ENCODE measurements at places on chromosomes 3 and 15.

- DNase-seq: no peak
These were observed 44.3 kb upstream of the GCNT3 start for GRCh38 chr15:59567324-59567723.

GRCh38 chr3:43035801-43036365 lies 56.8 kb downstream of the GASK1A start:
- DNase-seq: no peak

DNA sequence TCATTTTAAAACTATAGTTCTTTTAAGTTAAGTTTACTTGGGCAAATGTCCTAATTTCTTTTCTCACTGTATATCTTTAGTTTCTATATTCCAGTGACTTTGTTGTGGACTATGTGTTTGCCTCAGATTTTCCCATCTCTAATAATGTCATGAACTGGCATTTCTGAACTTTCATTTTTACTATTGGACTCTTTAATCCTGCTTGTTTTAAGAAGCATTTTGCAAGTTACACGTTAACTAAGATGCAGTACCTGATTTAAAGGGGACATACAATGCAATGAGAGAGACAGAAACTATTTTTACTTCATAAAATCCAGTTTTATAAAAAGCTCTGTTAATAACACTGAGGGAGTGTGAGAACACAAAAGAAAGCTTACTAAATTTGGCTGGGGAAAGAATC lies 58.6 kb upstream of the PHLDB2 start:
- DNase-seq: no peak

- DNase-seq: no peak
These were observed 85.3 kb upstream of the RNU6-1 start for GRCh38 chr15:67925182-67925581.

GRCh38 chr3:31422237-31422636 lies 110.5 kb upstream of the STT3B start:
- DNase-seq: no peak

DNA sequence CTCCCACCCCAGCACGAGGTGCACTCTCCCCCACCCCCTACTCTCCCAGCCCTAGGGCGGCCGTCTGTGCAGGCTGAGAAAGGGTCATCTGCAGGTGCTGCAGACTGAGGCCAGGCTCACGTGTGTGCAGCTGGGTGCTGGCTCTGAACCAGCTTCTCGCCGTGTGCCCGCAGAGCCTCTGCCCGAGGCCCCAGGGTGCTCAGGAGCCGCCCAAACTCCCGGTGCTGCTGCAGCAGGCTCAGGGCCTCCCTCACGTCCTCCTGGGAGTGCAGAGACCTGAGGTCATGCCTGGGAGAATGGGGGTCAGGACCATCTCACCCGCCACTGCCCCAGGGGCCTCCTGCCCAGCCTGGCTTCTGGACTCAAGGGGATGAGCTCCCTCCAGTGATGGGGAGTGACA lies 17.2 kb downstream of the SPTBN5 start:
- DNase-seq: no peak

- no peak for DNase-seq
These were observed 59.0 kb upstream of the NECTIN3 start for GRCh38 chr3:111012388-111013248.

- no peak for DNase-seq
These were observed 6.5 kb downstream of the MUC4 start for GRCh38 chr3:195805181-195805580.

DNA sequence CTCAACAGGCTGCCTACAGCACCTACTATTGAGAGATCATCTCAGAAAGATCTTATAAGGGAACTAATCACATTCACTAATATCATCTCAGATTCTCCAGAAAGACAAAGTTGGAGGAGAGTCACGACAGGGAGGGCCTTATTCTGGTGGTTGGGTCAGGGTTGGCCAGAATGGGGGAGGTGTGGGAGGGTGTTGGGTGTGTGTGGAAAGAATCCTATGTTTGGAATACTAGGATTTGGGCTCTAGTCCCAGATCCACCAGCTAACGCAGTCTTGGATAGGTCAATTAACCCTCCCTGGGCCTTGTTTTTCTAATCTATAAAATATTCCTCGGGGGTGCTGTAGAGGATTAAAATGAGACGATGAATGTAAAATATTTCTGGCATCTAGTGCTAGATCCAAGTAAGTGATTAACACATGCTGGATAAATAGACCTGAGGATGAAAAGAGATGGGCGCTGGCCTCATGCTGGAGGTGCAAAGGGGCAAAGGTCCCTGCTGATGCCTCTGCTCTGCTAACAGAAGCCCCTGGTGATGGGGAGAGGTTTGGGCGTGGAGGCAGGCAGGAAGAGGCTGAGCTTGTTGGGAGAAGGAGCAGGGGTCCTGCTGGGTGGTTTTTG lies 67.6 kb upstream of the ETV5 start:
- no peak for DNase-seq

DNA sequence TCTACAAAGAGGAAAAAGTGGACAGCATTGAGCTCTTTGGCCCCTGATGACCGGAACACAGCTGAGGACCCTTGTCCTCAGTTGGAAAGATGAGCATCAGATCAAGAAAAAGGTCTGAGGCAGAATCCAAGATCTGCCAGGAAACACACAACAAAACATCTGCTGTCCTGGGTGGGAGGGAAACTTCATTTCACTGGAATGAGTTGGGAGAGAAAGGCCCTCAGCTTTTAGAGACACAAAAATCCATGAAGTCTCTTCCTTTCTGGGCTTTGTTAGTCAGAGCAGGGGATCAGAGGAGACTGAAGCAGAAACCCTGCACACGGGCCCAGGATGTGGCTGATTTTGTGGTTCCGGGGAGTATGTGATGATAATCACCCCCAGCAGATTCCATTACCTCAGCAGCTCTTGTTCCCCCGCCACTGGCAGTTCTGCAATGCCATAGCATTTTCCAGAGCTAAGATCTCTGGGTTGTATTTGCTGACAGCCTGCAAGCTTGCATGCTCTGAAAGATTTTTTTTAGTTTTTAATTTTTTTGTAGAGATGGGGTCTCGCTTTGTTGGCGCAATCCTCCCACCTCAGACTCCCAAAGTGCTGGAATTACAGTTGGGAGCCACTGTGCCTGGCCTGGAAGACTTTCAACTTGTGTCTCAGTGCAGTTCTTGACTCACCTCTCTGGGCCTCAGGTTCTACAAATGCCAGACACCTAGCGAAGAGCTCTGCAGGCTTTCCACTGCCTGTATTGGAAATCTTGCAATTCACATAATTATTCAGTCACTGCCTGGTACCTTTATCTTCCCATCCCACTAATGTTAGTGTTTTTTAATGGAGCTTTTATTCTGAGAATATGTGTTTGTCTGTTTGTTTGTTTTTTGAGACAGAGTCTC lies 5.8 kb upstream of the TATDN2 start:
- peak; percentile 67 for DNase-seq

DNA sequence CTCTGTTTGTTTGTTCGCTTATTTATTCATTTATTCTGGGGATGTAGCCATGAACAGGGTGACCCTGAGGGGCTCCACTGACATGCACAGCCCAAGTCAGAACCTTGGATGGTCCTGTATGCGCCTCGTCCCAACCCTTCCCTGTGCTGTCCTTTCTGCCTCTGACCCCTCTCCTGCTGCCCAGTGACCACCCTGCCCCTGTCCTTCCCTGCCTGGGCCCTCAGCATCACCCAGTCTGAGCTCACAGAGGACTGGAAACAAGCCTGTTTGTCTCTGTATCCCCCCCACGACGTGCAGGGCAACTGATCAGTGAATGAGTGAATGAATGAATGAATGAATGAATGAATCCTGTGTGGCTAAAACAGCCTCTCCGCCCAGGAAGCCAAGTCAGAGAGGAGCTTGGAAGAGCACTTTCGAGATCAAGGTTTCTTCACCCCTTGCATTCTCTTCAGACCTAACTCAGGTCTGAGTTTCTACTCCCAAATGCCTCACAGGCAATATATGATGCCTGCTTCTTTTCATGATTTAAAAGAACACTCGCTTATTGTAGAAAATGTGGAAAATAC lies 157.7 kb downstream of the SMAD6 start:
- DNase-seq: no peak

- no peak for DNase-seq
These were observed 23.5 kb downstream of the MYO5A start for GRCh38 chr15:52505151-52505550.

GRCh38 chr3:138881233-138881632 lies 46.5 kb upstream of the PIK3CB start:
- DNase-seq: no peak

DNA sequence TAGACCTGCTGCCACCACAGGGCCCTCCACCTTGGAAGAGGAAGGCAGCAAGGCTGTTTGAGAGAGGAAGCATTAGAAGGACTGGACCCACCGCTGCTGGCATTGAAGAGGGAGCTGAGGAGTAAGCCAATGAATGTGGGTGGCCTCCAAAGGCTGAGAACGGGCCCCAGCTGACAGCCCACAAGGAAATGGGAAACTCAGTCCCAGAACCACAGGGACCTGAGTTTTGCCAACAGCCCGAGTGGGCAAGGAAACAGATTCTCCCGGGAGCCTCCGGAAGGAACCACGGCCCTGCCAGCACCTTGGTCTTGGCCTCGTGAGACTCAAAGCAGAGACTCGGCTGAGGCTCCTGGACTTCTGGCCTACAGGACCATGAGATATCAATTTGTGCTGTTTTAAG lies 95.4 kb upstream of the SNRPA1 start:
- DNase-seq: no peak

GRCh38 chr3:150232992-150233451 lies 175.1 kb upstream of the TSC22D2 start:
- DNase-seq: no peak

DNA sequence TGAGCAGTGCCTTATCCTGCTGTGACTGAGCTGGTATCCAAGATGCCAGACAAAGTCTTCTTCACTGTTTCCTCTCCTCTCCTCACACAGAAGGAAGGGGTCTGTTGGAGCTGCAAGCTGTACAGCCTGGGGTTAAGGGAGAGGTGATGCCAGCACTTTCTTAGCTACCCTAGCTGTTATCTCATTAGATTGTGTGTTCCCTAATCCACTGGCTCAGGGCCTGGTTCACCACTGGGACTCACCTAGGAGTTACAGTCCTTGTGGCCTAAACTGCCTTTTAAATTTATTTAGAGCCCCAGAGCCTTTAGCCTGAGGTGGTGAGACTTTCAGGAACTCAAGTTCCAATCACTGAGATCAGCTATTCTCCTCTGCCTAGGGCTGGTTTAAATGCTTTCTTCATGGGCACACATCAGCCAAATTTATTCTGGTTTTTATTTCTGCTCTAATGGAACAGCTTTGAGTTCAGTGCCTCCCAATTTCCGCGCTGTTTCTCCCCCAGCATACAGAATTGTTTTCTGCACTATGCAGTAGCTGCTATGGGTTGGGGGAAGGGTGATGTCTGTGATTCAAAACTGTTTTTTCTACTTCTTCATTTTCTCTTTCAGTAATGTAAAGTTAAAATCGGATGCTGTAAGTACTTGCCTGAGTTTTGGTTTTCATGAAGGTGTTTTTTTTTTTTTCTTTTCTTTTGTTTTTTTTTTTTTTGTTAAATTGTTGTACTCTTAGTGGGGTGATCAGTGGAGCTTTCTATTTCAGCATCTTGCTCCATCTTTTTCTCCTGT lies 198.8 kb downstream of the DOCK3 start:
- DNase-seq: no peak

DNA sequence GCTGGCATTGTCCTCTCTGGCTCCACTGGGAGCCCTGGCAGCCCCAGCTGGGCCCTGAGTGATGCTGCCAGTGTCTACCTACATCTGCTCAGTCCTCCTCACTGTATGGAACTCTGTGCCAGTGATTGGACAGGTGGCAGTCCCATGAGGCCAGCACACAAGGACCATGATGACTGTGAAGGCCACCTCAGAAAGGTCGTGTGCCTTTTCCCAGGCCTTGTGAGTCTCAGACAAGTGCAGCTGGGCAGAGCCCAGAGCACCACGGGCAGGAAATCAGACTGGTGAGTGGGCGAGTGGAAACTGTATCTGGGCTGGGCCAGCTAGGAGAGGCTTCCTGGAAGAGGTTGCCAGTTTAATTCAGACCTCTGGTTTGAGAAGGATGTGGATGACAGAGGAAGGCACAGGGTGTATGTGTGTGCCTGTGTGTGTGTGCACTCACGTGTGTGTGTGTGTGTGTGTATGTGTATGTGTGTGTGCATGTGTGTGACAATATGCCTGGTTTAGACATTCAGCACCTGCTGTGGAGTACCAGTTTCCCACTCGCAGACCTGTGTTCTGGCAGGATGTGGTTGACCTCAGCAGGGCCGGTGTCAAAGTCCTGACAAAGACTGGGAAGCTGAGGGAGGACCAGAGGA lies 7.0 kb downstream of the MAPKAPK3 start:
- no peak for DNase-seq

- DNase-seq: no peak
These were observed 515 bp downstream of the ADAM10 start for GRCh38 chr15:58748852-58749531.

GRCh38 chr15:100224206-100225185 lies 117.3 kb downstream of the ADAMTS17 start:
- DNase-seq: no peak

GRCh38 chr3:17028363-17028762 lies 143.6 kb downstream of the PLCL2 start:
- no peak for DNase-seq

GRCh38 chr3:117887901-117888300 lies 1146.7 kb downstream of the IGSF11 start:
- no peak for DNase-seq

GRCh38 chr3:97917813-97918536 lies 54.3 kb downstream of the RIOX2 start:
- no peak for DNase-seq

DNA sequence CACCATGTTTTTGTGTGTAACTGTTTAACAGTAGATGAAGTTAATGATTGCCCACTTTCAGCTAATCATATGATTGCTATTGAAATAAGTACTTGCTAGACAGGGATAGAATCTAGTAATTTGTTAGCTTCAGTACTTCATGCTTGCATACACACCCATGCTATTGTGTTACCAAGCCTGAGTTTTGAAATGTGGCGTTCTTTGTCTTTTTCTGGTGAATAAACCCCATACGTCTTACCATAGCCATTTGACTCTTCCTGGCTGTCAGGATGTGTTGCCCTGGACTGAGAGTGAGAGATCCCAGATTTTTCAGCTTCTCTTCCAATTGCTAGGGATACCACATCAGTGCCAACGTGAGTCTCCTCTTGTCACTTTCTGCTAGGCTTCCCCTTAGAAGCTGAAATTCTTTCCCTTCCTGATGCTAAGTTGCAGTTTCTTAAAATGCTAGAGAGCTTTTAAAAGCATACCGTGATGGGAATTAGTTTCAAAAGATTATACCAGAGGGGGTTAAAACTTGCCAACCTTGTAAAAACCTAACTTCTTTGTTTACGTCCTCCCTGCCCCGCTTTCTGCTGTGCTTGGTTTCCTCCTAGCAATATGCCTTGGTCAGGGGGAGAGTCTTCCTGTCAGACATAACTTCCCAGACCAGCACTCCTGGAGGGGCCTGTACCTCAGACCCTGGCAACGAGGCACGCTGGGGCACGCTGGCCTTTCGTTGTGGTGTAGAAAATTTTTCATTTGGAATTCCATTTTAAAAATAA lies 62.9 kb upstream of the ULK4 start:
- DNase-seq: no peak

GRCh38 chr3:98545940-98546339 lies 14.2 kb downstream of the GPR15 start:
- DNase-seq: no peak

DNA sequence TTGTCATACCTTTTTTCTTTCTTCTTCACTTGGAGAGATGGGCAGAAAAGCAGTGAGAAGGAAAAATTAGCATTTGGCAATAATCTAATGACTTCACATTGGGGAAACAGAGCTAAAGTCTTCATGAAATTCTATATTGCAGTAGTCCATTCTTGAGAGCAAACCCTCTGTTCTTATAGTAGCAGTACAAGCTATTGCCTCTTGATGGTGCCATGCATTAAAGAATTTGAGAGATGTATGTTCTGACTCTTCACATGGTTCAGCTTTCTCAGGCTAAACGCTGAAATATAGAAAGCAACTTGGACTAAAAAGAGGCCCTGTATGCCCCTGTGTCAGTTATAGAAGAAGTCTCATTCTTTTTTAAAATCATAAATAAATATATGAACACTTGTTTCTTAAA lies 36.0 kb downstream of the PHLDB2 start:
- no peak for DNase-seq

Data from muscle of back (tissue), 13 donors.